ENCODE measurements at places on chromosomes 6 and 20.

- H3K27ac ChIP-seq, result no peak overlapping the region
- DNase-seq, result peak; percentile 39
- no peaks in the 10 kb centered on the region for H3K36me3 ChIP-seq
- no peaks in the 10 kb centered on the region for H3K27me3 ChIP-seq
- H3K4me1 ChIP-seq, result no peaks in the 10 kb centered on the region
Observed at GRCh38 chr6:119077643-119078375, 655 bp downstream of the FAM184A start.

- no peaks in the 10 kb centered on the region for H3K36me3 ChIP-seq
- H3K4me1 ChIP-seq, result peaks cover 23% of the 10 kb centered on the region
- no peak overlapping the region for H3K4me3 ChIP-seq
- no peak overlapping the region for H3K27ac ChIP-seq
- peak; percentile 93 for DNase-seq
- H3K27me3 ChIP-seq, result no peaks in the 10 kb centered on the region
Observed at GRCh38 chr6:148509800-148510581, 167.4 kb downstream of the SASH1 start.

DNA sequence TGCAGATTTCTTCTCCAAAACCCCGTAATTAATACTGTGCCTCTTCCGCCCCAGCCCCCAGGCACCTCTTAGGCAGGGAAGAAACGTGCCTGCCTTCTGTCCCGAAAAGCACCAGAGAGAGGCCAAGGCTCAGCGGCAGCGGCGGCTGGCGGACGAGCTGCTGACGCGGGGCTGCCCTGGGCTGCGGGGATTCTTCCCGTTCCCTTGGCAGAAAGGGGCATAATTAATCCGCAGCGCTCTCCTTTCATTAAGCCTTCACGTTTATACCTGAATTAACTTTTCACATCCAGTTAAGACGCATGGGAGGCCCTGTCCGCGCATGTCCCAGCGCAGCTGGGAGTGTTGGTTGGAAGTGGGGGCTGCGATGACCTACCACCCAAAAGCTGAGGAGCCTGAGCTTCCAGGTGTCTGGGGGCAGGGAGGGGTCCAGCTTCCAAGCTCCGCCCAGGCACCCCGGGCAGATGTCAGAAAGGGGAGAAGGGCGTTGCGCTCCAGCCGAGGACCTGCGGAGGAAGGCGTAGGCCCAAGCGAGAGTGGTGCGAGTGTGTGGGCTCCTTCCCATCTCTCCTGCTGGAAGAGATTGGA is 167.4 kb upstream of the LRFN2 start:
- H3K27me3 ChIP-seq, result no peaks in the 10 kb centered on the region
- H3K4me1 ChIP-seq, result peaks cover 3% of the 10 kb centered on the region
- no peak overlapping the region for H3K4me3 ChIP-seq
- DNase-seq, result no peak

- no peak for DNase-seq
- no peaks in the 10 kb centered on the region for H3K4me1 ChIP-seq
- no peaks in the 10 kb centered on the region for H3K27me3 ChIP-seq
- H3K27ac ChIP-seq, result no peak overlapping the region
- no peak overlapping the region for H3K4me3 ChIP-seq
Observed at GRCh38 chr20:44983093-44983674, 16.9 kb downstream of the STK4 start.

DNA sequence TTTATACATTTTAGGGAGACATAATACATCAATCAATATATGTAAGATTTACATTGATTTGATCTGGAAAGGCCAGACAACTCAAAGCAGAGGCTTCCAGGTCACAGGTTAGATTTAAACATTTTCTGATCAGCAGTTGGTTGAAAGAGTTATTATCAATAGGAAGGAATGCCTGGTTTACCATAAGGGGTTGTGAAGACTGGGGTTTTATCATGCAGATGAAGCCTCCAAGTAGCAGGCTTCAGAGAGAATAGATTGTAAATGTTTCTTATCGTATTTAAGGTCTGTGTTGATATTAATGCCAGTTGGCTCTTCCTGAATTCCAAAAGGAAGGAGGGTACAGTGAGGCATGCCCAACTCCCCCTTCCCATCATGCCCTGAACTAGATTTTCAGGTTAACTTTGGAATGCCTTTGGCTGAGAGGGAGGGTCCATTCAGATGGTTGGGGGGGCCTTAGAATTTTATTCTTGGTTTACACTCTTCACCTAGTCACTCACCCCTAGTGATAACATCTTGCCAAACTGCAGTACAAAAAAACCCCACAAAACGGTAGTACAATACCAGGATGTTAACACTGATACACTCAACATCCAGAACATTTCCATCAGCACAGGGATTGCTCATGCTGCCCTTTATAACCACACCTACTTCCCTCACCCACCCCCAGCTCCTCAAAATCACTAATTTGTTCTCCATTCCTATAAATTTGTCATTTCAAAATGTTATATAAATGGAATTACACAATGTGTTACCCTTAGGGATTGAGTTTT is 259.6 kb upstream of the PLN start:
- no peaks in the 10 kb centered on the region for H3K27me3 ChIP-seq
- DNase-seq, result no peak
- no peak overlapping the region for H3K27ac ChIP-seq
- no peaks in the 10 kb centered on the region for H3K4me1 ChIP-seq
- no peaks in the 10 kb centered on the region for H3K36me3 ChIP-seq

DNA sequence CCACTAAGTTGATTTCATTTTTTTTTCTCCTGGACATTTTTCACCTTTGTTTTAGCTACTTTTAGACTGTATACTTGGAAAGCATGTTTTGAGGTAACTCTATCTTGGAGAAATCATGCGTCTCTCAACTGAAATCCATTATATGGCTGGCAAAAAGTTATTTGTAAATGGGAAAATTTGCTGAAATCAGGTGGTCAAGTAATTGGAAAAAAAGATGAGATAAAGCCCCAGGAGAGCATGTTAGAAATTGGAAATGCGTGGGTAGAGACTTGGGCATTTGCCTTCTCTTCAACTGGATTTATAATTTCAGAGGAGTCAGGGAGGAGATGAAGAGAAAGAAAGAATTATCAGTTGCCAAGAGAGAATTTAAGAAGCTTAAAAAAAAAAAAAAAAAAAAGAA is 217.1 kb upstream of the MAP3K7 start:
- H3K27ac ChIP-seq, result no peak overlapping the region
- H3K36me3 ChIP-seq, result no peaks in the 10 kb centered on the region
- DNase-seq, result no peak
- no peaks in the 10 kb centered on the region for H3K27me3 ChIP-seq

GRCh38 chr6:74870403-74870802 is 335.4 kb downstream of the COL12A1 start:
- no peak overlapping the region for H3K27ac ChIP-seq
- no peaks in the 10 kb centered on the region for H3K36me3 ChIP-seq
- no peaks in the 10 kb centered on the region for H3K4me1 ChIP-seq

DNA sequence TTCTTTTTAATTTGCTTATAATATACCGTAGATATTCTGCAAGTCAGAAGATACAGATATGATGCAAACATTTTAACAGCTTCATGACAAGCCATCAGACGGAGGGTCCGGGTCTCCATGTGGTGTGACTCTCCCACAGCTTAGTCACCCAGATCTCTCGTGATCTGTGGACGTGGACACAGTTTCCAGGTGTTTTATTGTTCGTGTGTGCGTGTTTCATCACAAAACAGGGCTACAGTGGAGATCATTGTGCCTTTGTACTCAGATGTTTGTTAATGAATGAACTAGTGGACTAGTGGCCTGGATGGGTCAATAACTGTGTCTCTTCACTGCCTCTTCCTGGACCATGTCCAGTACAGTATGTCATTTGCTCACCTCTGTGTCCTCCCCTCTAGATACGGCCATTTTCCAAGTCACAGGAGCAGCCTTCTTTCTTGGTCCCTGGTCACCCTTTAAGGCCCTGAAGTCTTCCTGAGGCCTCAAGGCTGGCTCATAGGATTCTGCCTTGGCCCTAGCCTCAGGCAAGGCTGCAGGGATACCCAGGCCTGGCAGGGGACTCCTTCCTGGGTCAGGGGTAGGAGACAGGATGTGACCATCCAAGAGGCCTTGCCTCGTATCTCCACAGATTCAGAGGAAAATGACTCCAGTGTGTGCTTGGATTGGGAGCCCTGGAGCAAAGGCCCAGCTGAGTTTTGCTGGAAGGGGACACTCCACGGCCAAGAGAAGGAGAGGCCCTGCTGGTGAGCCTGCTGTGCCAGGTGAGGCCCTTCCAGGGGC is 4.6 kb downstream of the ADIG start:
- no peak overlapping the region for H3K27ac ChIP-seq
- H3K4me3 ChIP-seq, result no peak overlapping the region
- no peak for DNase-seq
- peaks cover 10% of the 10 kb centered on the region for H3K4me1 ChIP-seq

DNA sequence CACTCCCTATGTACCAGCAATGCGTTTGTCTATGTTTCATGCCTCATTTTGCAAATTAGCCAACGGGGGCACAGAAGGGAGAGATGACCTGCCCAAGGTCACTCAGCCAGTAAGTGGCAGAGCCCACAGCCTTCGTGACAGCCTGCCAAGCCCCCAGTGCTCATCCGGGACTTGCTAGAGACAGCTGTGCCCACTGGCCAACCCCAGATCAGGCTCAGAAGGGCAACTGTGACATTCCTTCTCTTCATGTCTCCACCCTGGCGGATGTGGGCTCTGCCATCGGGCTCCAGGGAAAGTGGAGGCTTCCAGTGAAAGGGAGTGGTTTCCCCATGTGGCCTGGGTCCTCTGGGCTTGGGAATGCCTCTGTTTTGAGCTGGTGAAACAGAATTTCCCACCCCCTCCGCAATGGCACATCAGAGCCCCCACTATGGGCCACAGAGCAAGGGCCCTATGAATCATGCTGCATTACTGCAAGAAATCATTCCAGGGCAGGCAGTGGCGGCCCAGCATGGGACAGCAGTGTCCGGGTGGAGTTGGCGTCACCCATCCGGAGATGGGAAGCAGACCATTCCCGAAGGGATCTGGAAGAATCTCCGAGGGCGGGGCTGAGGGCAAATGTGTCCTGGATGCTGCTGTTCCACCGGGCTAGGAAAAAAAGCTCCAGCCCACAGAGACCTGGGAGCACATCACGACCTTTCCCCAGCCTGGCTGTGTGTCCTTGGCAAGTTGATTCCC is 9.1 kb downstream of the RSPO4 start:
- no peak overlapping the region for H3K4me3 ChIP-seq
- no peaks in the 10 kb centered on the region for H3K36me3 ChIP-seq
- no peak for DNase-seq
- H3K27me3 ChIP-seq, result no peaks in the 10 kb centered on the region

DNA sequence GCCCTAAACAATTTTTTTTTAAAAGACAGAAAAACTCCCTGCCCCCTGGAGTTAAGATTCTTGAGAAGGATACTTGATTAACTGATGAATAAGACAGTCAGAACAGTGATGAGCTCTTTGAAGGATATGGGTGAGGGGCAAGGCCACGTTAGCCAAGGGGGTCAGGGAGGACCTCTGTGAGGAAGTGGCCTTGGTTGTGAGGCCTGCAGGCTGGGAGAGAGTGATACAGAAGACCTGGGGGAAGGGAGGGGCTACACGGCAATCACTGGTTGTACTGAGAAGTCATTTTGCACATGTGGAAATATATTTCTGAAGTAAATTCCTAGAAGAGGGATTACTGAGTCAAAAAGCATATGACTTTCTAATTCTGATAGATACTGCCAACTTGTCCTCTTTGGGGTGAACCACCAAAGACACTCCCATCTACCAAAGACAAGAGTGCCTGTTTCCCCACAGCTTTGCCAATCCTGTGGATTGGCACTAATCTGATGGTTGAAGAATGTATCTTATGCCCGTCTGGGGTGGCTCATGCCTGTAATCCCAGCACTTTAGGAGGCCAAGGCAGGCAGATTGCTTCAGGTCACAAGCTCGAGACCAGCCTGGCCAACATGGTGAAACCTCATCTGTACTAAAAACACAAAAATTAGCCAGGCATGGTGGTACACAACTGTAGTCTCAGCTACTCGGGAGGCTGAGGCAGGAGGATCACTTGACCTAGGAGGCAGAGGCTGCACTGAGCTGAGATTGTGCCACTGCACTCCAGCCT is 22.3 kb upstream of the BCAS4 start:
- H3K36me3 ChIP-seq, result no peaks in the 10 kb centered on the region
- DNase-seq, result no peak
- no peak overlapping the region for H3K27ac ChIP-seq
- H3K27me3 ChIP-seq, result no peaks in the 10 kb centered on the region

DNA sequence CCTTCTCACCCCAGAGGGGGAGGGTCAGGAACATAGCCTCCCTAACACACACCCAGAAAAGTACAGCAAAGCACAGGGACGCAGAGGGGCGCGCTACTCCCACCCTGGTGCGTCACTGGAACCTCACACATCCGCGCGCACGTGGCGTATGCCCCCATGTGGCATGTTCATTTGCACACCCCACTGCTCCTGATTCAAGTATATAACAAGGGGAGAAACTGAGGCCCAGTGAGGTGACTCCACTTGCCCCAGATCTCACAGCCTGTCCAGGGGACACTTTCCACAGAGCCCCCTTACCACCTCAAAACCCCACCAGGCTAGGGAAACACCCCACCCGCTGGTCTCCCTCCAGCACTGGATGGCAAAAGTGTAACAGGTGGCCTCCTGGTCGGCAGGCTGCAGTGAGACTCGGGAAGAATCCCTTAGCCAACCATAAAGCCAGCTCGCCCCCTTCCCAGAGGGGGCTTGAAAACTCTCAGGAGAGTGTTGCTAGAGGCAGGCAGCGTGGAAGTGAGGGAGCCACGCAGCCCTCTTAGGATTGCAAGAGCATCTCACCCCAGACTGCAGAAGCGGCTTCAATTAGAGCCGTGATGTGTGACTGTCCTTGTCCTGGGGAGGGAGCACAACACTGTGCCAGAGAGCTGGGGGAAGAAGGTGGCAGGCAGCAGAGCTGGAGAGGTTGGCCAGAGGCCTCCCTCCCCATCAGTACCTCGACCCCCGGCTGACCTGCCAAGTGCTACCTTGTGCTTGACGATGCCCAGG is at the start of gene GRM4:
Gene GRM4 (minus strand): TSS at position 67 of the 762 bp plus-strand sequence. CDS start 12,591 bp downstream, outside the sequence.
- H3K4me3 ChIP-seq, result peak within 1 kb of the TSS; percentile 40
- H3K27ac ChIP-seq, result no peak within 1 kb of the TSS
- DNase-seq, result no peak
- peaks cover 17% of the 10 kb centered on the region for H3K4me1 ChIP-seq
- peaks cover 41% of the 10 kb centered on the region for H3K27me3 ChIP-seq

GRCh38 chr6:101543796-101544195 is 150.3 kb downstream of the GRIK2 start:
- no peak for DNase-seq
- no peaks in the 10 kb centered on the region for H3K36me3 ChIP-seq
- H3K27ac ChIP-seq, result no peak overlapping the region
- H3K4me3 ChIP-seq, result no peak overlapping the region

DNA sequence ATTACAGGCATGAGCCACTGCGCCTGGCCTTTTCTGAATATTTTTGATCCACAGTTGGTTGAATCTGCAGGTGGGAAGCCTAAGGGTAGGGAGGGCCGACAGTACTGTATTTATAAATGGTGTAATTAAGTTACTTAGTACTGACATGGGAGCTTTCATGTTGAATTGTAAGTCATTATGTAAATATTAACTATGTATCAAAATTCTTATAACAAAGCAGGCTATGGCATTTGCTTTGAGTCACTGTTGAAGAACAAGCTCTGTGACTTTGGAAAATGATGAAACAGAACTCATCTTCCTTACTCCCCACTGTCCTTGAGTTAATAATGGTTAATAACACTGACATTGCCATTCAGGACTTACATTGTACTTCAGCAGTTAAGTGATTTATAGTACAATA is 63.0 kb upstream of the TXNDC5 start:
- peak; percentile 8 for DNase-seq
- peaks cover 14% of the 10 kb centered on the region for H3K4me1 ChIP-seq
- H3K27ac ChIP-seq, result no peak overlapping the region
- no peaks in the 10 kb centered on the region for H3K36me3 ChIP-seq
- H3K4me3 ChIP-seq, result no peak overlapping the region
